ENCODE measurements at places on chromosomes 4 and X.

DNA sequence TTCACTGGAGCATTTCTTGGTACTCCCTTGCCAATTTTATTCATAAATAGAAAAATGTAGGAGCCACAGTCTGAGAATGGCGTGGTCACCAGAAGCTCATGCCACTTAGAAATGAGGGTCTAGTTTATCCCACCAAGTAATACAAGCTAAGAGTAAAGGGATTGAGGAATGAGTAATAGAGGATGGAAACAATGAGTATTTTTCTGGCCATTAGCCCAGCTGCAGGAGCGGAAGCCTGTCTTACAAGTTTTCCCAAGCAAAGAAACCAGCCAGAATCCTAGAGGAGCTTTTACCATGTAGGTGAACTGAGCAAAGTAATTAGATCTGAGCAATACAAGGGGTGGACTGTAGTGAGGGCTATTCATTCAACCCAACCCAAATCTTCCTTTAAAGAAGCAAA lies 160.7 kb upstream of the NPY2R start:
- no peak for DNase-seq

DNA sequence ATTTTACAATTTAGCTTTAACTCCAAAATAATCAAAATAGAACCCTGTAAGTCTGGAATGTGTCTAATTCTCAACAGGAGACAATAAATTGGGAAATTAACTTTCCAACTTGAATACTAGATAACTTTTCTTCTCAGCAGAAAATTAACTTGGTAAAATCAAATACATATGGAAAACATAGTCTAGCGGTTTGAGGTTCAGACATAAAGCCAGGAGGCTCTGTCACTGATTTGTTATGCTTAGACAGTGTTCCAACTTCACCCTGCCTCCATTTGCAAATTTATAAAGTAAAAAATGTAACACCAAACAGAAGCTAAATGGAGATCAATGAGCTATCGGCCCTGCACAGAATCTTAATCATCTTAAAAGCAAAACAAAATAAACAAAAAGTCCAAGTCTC lies 46.3 kb downstream of the TBCK start:
- no peak for DNase-seq

GRCh38 chr4:16026160-16026761 lies 57.6 kb downstream of the PROM1 start:
- no peak for DNase-seq

DNA sequence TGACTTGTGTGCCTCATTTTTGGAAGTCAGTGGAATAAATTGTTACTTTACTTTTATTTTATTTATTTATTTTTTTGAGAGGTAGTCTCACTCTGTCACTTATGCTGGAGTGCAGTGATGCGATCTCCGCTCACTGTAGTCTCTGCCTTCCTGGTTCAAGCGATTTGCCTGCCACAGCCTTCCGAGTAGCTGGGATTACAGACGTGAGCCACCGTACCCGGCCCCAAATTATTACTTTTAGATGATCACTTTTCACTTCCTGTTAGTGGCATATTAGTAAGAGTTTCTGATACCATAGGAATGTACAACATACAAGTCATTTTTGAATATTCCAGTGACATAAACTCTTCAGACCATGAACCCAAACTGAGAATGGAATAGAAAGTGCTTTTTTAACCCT lies 611.0 kb upstream of the MAGEB2 start:
- DNase-seq, result no peak

DNA sequence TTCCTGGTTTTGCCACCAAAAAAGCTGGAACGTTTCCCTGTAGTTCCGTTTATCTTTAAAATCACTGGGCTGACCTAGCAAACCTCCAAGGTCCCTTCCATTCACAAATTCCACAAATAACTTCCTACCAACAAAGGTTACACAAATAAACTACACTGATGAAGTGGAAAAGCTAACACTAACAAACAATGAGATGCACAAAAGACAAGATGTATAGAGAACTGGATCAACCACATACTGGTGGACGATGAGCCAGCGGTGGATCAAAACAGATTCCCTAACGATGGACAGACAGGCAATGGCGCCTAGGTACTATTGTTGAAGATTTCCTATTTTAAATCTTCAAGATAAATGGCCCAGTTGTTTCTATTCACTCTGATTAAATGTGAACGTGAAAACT lies 15.5 kb downstream of the AFAP1 start:
- DNase-seq, result no peak

- no peak for DNase-seq
These were observed 367.4 kb downstream of the MID1IP1 start for GRCh38 chrX:39168609-39169008.

DNA sequence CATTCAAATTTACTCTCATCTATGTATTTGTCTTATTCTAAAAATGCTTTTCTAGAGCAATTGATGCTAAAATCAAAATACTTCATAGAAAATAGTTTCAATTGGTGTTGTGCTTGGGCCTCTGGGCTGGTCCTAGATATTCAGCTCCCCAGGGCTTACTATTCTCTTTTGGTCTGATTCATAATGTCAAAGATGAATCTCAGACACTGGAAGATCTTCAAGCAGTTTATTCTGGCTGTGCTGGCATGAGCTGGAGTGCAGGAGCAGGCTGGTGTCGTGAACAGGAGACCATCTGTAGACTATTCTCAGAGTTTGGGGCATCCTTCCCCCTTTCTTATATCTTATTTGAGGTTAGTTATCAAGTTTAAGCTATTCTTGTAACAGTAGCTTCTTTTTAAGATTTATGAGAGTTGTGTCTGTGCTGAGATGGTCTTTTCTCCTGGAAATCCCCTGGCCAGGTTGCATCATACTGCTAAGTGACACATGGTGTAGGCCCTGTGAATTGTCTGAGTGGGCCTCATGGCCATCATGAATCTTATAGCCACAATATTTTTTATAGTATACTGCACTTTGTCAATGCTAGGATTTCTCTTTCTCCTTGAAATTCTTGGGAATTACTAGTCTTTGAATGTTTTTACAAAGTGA lies 1624.0 kb upstream of the IGFBP7 start:
- DNase-seq, result no peak

- no peak for DNase-seq
These were observed 201.4 kb upstream of the FMR1 start for GRCh38 chrX:147710301-147710700.

DNA sequence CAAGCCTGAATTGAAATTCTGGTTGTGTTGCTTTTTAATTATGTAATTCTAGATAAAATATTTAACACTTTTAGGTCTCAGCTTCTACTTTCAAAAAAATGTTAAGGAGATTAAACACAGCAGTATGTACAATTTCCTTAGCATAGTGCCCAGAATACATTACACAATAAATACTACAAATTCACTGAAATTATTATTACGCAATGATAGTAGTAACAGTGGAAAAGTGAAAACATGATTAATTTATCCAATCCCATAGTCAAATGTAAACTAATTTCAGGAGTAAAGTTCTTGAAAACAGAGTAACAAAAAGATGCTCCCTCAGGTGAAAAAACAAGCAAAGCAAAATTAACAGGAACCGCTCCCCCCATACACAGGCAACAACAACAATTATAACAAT lies 1915.4 kb downstream of the STIM2 start:
- no peak for DNase-seq

- DNase-seq, result no peak
These were observed 923.8 kb downstream of the RAPGEF2 start for GRCh38 chr4:160026721-160027120.

- DNase-seq, result no peak
These were observed 2.1 kb downstream of the AMBN start for GRCh38 chr4:70594196-70594595.

GRCh38 chrX:54786967-54787366 lies 11.1 kb downstream of the ITIH6 start:
- DNase-seq, result no peak

- DNase-seq, result no peak
These were observed 36.4 kb upstream of the PLAC1 start for GRCh38 chrX:134694333-134695322.

GRCh38 chr4:39039108-39039507 lies 6.9 kb upstream of the TMEM156 start:
- no peak for DNase-seq

Measured in esophagus squamous epithelium (tissue), 5 donors.